ENCODE measurements at places on chromosomes 1 and 21.

GRCh38 chr1:16999863-17000262, 11.9 kb downstream of the ATP13A2 start:
- DNase-seq, result no peak

GRCh38 chr1:86154571-86155050, 2.0 kb downstream of the COL24A1 start:
- DNase-seq, result no peak

DNA sequence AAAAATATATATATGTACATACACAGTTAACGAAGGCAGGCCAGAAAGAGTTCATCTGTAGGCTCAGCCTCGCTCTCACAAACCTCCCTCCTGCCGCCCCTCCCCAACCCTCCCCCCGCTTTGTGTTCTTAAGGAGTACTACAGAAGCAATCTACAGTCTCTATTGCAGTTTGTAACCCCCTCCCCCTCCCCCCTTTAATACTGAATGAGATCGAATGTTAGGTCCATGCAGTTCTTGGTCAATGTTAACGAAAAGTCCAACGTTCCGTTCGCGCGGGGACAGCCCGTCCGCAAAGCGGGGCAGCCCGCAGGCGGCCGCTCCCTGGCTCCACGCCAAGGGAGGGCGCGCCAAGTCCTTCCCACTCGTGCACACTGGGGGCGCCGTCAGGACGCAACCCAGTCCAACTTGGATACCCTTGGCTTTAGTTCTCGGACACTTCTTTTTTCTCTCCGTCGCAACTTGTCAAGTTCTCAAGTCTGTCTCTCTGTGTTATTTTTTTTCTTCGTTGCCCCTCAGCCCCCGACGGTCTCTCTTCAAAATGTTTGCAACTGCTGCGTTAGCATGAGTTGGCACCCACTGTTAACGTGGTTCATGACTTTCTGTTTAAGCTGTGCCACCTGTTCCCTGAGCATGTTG, 2.2 kb downstream of the JUN start:
- peak; percentile 73 for DNase-seq

- no peak for DNase-seq
These were observed 49.0 kb downstream of the UBE2T start for GRCh38 chr1:202292773-202293172.

DNA sequence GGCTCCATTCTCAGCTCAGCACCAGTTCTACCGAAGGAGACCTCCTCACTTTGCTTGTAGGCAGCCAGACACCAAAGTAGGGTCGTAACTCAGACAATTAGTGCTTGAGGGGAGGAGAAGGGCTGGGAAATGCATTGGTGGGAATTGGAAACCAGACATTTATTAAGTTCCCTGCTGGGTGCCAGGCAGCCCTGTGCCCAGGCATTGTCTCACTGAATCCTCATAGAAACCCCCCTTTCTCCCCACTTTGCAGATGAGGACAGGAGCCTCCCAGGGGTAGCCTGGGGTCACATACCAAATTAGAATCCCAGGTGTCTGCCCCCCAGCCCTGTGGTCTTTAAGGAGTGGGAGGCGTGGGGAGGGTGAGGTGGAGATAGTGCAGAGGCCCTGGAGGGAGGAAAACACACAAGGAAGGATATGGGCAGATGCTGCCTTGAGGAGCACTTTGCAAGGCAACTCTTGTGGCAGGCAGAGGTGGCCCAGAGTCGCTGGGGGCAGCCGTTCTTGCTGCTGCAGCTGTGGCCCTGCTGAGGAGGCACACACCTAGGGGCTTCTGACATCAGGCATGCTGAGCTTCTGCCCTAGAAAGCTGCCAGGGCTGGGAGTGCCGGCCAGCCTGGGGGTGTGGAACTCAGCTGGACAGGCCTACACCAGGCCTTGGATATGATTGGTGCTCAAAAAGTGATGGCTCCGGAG, 29.4 kb downstream of the CDK18 start:
- no peak for DNase-seq

- DNase-seq, result no peak
These were observed 159.5 kb downstream of the ETS2 start for GRCh38 chr21:38965241-38965640.

DNA sequence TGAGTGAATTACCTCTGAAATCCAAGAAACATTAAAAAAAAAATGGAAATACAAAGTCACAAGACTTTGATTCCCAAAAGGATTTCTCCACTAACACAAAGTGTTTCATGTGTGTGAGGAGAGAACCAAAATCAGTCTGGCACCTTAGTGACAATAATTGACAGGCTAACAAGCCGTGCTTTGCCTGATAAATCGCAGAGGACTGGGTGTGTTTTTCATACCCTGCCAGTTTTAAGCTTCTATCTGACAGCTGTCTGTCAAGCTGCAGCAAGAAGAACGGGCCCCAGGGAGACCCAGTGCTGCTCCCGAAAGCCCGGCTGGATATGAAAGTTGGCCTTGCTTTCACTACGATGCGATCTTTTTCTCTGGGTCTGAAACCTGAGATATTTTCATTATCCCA, 101.6 kb upstream of the KCNK2 start:
- DNase-seq, result no peak

DNA sequence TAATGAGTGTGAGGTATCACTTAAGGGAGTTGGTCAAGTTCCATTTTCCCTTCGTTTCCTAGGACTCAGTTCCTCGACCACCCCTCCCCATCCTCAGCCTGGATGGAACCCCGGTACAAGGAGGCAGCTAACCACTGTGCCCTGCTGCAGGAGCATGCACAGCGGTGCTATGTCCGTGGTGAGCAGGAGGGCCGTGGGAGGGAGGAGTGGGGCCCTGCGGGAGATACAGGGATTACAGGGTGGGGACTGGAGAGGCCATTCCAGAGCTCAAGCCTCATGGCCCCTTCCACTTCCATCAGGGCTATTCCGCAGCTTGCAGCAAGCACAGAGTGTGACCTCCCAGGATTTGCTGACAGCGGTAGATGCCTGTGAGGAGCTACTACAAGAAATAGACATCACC, 25.8 kb downstream of the HYI start:
- DNase-seq, result no peak

DNA sequence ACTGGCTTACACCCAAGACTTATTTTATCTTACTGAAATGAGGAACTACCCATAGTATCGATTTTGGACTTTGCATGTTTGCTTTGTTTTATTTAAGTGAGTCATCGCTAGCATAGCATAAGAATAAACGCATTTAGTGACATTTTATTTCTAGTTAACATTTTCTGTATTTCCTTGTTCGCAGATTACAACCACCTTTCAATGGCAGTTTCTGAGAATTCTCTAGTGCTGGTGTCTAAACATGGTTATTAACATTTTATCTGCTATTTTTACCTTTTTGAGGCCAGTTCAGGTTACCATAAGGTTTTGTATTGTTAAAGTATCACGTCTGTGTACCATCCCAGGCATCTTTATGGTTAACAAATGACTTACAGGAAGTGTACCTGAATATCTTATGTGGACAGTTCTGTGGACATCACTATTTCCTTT, 24.5 kb downstream of the EEIG2 start:
- DNase-seq, result no peak

DNA sequence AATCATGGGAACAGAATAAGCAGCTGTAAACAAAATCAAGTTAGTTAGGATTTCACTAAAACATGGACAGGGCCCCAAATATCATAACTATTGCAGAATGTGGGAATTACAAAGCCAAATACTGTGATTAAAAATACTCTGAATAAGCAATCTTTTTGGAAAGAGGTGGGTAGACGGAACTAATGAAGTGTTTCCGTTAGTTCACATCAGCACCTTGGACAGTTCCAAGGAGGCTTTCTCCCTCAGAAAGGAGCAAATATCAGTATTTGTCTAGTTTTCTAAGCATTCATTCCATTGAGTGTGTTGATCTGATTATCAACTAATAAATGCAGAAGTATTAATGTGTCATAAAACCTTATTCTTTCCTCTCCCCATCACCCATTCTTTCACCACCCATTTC, 97.4 kb downstream of the FAM78B start:
- DNase-seq, result no peak

DNA sequence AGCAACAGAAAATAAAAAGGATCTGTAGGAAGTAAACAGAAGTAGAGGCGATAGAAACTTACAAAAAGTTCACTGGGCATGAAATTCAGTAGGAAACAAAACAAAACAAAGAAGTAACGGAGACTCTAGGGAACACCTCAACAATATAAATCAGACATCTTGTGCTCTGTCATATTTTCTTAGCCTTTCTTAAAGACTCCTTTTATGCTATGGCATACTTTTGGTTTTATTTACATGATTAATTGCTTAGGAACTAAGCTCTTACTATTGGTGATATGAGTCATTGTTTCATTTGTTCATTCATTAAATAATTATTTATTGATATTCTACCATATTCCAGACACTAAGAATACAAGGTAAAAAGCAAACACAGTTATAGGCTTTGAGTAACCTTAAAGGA, 126.6 kb downstream of the KCNT2 start:
- DNase-seq, result no peak

- no peak for DNase-seq
These were observed 47.2 kb downstream of the ADAMTS1 start for GRCh38 chr21:26797878-26798456.

DNA sequence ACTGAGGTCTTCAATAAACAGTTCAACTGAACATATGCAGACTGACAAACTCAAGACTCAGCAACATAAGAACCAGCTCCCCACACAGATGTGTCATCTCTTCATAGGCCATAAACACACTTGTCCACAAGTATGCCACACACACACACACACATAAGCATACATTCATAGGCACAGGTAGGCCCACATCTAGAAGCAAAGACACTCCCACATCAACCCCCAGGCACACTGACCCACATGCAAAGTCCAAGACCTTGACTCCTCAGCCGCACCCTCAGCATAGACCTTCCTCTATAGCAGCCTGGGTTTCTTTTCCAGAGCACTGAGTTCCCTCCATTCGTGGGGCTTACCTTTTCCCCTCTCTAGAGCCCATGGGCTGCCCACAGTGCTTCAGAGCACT, 1.4 kb downstream of the LAD1 start:
- no peak for DNase-seq

- DNase-seq, result no peak
These were observed 7.2 kb downstream of the METTL13 start for GRCh38 chr1:171788696-171789095.

- no peak for DNase-seq
These were observed 428.0 kb upstream of the CAMK1G start for GRCh38 chr1:209155546-209155945.
